CD8-positive, alpha-beta memory T cell (primary cell): ENCODE measurements at places on chromosomes 7 and 10.

DNA sequence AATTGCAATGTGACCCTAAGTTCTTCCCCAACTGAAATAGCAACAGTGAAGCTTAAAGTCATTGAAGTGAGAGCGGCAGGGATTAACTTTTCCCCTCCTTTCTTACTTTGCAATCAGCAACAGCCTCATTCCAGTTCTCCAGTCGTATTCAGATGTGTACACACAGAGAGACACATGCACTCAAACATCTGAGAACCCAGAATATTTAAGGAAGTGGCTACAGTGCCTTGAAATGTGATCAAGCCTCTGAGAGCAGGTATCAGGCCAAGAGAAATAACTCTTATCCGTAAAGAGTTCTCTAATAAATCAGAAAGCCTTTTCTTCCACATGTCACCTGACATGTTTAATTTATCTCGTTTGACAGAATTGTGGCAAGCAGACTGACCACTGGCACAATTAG, 388.9 kb upstream of the NPVF start:
- DNase-seq = no peak

DNA sequence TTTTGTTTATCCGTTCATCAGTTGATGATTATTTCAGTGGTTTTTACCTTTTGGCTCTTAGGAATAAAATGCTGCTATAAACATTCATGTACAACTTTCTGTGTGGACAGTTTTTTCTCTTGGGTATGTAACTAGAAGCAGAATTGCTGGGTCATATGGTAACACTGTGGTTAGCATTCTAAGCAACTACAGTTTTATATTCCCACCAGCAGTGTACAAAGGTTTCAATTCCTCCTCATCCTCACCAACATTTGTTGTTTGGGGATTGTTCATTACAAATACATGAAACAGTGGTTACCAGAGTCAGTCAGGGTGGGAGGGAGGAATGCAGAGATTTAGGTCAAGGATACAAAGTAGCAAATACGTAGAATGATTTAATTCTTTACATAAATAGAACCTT, 97.0 kb downstream of the NPSR1 start:
- no peak for DNase-seq

DNA sequence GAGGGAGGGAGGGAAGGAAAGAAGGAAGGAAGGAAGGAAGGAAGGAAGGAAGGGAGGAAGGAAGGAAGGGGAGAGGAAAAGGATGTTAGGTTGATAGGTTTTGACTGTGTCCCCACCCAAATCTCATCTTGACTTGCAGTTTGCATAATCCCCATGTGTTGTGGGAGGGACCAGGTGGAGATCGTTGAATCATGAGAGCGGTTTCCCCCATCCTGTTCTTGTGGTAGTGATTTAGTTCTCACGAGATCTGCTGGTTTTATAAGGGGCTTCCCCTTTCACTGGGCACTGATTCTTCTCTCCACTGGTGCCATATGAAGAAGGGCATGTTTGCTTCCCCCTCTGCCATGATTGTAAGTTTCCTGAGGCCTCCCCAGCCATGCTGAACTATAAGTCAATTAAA, 15.1 kb upstream of the NUDCD3 start:
- DNase-seq = no peak

DNA sequence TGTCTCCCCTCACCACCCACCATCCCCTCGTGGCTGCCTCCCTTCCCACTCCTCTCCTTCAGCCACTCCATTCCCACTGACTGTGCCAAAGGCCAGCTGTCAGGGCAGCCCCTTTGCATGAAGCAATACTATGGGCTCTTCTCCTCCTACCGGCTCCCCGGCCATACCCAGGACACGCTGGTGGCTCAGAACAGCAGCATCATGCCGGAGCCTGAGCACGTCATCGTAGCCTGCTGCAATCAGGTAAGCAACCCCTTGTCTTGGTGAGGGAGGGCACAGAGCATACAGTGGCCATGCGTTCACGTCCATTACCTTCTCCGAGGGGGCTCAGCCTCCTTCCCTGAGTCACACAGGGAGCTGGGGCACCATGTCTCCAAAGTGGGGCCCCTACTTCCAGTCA, 11.6 kb downstream of the CHAT start:
- DNase-seq = no peak

DNA sequence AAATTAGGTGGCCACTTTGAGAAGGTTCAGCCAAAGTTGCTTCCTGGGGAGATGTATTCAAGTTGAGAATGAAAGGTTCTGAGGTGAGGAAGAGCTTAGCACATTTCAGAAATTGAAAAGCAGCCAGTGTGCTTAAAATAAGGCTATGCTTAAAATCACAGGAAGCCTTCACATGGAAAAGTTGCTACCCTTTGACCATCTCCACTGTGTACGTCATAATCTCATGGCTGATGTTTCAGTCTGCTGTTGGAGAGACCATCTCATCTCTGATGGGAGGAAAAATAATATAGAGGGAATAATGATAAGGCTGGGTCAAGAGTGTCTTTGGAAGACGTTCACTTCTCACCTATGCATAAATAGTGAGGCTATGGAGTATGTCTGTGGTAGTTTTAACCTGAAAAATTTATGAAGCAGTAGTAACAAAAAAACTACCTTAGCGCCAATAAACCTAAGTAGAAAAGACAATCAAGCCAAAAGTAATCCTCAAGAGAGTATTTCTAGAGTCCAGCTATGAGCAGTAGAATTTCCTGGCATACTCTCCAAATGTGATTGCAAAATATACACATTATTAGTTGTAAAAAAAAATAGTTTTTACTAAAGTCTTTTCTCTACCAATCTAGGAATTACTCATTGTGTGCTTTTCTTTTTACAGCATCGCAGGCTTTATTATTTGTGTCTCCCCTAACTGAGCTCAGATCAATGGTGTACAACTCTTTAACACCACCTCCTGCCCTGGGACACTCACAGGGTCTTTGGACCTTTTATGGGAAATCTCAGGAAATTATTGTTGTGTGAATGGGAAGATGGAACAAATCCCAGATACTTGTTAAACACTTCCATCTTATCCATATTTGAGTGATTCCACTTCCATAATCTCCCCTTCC, 435.2 kb upstream of the LRGUK start:
- DNase-seq = no peak

DNA sequence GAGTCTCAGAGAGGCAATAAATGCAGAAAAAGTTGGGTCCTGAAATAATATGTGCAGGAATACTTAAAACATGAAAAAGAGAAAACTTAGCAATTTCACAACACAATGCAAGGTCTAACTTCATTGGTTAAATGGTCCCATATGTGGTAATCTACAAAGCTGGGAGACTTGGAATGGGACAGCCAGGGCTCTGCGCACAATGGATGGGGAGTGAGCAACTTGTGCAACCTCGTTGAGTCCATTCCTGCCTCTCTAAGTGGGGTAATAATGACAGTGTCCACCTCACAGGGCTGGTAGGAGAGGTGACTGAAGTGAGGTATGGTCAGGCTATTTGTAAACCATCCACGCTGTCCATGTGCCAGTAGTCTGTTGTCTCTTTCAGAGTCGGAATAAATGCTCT, 11.8 kb upstream of the EMX2 start:
- no peak for DNase-seq

DNA sequence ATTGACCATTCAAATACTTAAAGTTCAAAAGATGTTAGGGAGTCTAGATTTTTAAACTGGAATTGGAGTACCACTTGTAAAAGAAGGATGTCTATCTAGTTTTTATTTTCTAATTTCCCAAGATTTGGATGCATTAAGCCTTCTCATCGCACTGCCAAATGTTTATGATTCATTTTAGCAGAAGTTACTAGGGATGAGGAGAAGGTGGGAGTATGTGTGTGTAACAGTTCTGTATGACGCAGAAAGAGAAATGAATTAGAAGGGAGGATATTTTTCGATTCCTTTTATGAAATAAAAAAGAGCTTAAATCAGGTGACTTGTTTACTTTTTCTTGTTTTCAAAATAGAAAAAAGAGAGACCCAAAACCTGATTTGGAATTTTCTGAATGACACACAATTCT, 6.8 kb upstream of the SLK start:
- DNase-seq = no peak

GRCh38 chr7:36880108-36880507, 155.8 kb upstream of the AOAH start:
- DNase-seq = no peak

DNA sequence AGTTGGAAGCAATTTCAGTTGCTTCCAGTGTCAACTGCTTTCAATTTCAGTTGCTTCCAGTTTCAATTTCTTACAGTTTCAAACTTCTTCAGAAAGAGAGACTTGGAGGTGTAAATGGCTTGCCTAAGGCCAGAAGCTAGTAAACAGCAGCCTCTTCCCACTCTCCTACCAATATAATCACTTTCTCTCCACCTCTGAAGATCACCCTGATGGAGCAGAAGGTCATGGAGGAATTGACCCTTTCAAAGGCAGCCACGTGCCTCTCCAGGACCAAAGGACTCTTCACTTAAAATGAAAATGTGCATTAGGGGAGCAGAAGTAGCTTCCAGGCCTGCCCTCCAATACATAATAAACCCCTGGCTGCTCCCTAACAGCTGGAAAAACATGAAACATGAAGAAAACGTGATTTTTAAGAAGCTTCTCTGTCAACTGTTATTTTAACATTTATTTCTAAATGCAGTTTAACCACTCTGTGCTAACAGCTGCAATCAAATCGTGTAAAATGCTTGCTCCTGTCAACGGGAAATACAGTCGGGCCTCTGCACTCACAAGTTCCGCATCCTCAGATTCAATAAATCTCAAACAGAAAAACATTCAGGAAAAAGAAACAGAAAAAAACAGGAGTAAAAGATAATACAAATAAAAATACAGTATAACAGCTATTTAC, 1020.6 kb downstream of the XPNPEP1 start:
- DNase-seq = no peak

GRCh38 chr10:89946106-89946505, 244.7 kb downstream of the KIF20B start:
- DNase-seq = no peak

- no peak for DNase-seq
Measured at GRCh38 chr7:158495216-158495615, 92.4 kb downstream of the PTPRN2 start.

- peak; percentile 66 for DNase-seq
Measured at GRCh38 chr7:92809760-92810573, 26.4 kb downstream of the CDK6 start.

- no peak for DNase-seq
Measured at GRCh38 chr7:40704172-40704571, 569.4 kb downstream of the SUGCT start.

GRCh38 chr7:20578257-20578771, 37.2 kb upstream of the ABCB5 start:
- DNase-seq = no peak

DNA sequence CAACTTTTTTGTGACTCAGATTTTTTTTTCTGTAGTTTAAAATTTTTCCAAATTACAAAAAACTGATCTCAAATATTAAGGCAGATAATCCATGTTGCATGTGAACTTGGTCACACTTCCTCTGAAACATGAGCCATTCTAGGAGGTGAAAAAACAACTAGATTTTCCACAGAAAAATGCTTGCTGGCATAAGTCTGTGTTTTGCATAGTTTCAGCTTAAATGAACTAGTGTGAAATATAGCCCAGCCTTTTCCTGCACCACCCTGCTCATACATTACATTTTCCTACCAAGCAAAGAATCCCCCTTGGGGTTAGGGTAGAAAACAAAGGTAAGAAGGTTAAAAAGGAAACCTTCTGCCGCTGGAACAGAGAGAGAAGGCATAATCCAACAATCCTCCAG, 48.2 kb downstream of the SLC25A13 start:
- no peak for DNase-seq

- DNase-seq = no peak
Measured at GRCh38 chr7:85074-85882, 107.1 kb upstream of the FAM20C start.

DNA sequence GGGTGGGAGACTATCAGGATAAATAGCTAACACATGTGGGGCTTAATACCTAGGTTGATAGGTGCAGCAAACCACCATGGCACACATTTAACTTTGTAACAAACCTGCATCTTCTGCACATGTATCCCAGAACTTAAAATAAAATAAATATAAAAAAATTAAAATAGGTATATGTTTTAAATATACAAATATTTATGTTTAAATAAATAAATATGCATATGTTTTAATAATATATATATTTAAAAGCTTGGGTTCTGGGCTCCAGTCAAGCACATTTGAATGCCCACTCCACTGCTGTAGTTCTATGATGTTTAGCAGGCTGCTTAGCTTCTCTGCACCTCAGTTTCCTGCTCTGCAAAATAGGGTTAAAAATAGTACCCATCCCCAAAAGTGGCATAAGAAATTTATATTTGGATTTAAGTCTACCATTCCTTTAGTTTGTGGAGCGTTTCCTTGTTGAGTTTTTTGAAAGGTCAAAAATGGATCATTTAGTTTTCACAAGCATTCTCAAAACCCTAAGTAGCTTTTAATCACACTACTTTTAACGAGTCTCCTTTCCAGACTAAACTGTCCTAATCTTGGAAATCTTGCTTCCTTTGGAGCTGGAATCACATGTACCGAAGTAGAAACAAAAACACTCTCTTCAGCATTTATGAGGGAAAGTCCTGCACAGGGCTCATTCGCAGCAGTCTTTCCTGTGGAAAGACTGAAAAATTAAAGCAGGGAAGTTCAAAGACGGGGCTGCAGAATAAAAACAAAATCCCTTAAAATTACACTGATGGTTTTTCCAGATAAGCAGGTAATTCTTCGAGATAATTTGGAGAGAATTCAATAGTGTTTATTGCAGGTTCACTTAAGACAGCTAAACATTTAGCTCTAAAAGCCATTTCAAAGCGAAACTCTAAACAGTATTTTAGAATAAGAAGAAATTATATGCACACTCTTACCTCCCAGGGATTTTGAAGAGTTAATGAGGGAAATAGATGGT, 111.7 kb upstream of the LYZL1 start:
- no peak for DNase-seq

DNA sequence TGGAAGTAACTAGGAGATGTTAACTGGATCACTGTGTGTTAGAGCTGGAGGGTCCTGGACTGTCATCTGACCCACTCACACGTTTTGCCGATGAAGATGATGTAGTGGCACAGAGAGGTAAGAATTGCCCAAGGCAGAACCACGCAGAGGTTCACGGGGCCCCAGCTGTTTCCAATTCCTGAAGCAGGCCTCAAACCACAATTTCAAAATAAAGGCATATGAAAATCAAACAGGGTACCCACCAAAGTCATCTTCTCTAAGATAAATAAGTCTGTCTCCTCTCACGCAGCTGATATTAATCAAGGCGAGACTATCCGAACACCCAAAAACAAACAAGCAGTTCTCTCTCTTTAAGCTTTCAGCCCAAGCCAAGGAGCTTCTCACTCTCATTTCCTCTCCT, 113.3 kb upstream of the JCAD start:
- no peak for DNase-seq

DNA sequence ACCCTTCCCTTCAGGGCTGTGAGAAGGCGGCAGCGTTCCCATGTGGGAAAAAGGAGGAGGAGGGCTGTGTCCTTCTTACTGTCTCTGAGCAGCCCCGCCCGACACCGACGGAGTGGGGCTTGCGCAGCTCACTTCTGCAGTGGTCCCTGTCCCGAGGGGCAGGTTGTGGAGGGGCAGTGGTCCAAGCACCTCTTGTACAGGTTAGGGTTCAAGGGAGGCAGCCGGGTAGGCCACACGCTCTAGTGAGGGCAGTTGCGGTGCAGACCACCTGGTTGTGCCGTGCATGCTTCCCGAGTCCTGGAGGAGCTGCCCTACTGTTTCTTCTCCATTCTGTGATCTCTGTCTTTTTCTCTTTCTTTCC, 32.8 kb downstream of the AGAP3 start:
- DNase-seq = no peak

- no peak for DNase-seq
Measured at GRCh38 chr7:149723795-149724495, 49.4 kb downstream of the ZNF467 start.

- no peak for DNase-seq
Measured at GRCh38 chr10:42940487-42941294, 136.2 kb upstream of the RET start.
